ENCODE measurements at places on chromosomes 6 and 20. TPM values are rescaled to one million over a fixed set of nuclear protein-coding genes. Genes with fewer than 3 reads are reported as not detected.
A peak's percentile ranks its signal among the peaks of the same experiment; 100 is the strongest.

DNA sequence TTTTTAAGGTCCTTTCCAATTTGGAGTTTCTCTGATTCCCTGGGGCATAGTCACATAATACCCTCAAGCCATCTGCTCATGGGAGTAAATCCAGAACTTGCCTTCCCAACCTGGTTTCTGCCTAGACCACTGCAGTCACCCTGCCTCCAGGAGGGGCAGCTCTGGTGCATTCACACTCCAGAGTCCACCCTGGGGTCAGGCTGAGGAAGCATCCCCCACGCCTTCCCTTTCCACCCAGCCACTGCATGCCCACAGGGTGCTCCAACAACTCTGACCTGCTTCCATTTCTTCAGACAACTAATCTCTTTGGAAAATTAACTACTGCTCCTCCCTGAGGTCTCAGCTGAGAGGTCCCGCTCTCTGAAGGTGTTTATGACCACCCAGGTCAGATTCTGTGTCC is 211.4 kb upstream of the RIN2 start:
- DNase-seq: no peak

DNA sequence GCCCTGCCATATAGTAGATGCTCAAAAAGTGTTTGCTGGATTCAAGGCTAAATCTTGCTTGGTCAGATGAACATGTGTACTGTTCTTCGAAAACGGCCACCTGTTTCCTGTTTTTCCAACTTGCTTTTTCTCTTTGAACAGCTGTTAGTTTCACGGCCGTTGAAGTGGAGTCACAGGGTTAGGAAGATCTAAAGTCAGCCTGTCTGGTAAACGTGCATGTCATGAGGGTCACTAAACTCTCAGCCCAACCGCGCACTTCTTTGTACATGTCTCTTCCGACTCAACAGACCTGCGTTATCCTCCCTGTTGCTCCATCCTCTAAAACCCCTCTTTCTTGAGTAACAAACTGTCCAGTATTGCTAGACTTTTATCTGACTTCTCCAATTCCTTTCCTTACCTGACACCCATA is 93.2 kb upstream of the MAN1A1 start:
- no peak for DNase-seq

The VGLL2 gene
- not detected for total RNA-seq

DNA sequence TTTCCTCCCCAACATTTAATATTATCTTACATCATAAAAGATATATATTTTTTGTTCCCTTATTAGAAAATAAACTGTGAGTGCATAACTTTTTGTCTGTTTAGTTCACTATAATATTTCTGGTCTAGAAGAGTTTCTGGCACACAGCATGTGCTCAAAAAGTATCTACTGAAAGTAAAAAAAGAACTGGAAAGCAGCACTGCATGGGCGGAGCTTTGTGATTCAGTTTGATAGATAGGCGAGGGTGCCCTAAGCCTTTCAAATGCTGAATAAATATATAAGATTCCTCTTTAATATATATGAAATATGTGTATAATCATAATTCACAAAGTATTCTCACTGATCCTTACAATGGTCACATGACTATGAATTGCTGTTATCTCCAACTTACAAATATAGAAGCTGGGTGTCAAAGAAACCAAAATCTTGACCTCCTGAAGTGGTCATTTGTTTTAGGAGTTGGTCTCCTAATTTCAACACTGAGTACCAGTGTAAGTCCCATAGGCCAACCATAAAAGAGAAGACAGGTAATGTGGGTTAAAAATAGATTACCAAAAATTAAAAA is 50.8 kb downstream of the OR2B2 start:
- no peak for DNase-seq

The C6orf163 gene
- total RNA-seq: 0.99 TPM

- DNase-seq: no peak
Measured at GRCh38 chr6:44216677-44217331, at the start of gene MYMX. Gene MYMX, plus strand, starts transcription at chr6:44216926. Its CDS starts 546 bp downstream, at chr6:44217472.

DNA sequence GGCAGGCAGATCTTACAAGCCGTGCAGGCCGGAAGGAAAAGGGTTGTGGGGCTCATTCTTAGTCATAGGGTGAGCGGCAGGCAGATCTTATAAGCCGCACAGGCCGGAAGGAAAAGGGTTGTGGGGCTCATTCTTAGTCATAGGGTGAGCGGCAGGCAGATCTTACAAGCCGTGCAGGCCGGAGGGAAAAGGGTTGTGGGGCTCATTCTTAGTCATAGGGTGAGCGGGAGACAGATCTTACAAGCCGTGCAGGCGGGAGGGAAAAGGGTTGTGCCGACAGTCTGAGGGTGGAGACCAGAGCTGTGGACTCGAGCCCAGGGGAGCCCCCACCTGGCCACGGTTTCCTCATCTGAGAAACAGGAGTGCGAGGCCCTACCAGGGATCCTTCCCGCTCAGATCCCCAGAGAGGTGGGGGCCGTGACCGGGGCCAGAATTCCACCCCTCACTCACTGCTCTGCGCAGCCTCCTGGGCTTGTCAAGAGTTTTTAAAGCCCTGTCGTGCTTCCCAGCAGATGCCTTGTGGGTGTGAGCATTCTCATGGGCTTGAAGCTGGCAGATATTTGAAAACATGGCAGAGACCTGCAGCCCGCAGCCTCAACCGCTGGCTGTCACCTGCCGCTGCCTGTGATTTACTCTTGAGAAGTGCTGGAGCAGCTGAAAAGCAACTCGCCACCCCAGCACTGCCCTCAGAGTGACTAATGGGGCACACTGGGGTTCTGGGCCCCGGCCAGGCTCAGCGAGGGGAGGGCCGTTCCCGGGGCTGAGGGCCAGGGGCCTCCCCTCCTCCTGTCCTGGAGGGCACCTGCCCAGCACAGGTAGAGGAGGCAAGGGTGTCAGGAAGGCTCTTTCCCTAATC is 31.9 kb downstream of the NTSR1 start:
- DNase-seq: no peak

DNA sequence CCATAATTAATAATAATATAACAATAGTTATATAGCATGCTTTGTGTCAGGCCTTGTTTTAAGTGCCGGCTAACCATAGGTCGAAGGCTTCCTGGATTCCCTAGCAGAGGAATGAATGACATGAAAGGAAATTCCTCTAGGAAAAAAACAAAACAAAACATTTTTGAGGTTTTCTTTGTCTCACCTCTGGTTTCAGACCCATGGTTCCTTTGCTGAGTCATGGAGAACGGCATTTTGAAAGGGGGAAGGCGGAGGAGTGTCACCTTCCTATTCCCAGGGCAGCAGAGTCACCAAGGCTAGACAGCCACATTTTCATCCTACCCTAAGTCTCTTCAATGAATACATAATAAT is 25.3 kb upstream of the CCND3 start:
- no peak for DNase-seq

DNA sequence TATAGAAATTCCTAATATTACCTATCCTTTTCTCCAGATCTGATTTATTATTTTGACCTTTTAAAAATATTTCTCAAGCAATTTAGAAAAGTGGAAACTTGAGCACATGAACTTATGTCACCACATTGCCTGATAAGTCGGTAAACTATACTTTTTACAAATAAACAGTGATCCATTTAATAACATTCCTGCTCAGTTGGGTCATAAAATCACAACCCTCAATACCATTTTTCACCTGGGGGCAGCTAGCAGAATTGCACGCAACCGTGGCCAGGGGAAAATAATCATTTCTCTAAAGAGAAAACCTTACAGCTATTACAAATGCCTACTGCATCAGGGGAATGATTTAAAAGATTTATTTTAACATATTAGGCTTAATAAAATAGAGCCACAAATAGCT is 614.5 kb downstream of the PHF3 start:
- no peak for DNase-seq

DNA sequence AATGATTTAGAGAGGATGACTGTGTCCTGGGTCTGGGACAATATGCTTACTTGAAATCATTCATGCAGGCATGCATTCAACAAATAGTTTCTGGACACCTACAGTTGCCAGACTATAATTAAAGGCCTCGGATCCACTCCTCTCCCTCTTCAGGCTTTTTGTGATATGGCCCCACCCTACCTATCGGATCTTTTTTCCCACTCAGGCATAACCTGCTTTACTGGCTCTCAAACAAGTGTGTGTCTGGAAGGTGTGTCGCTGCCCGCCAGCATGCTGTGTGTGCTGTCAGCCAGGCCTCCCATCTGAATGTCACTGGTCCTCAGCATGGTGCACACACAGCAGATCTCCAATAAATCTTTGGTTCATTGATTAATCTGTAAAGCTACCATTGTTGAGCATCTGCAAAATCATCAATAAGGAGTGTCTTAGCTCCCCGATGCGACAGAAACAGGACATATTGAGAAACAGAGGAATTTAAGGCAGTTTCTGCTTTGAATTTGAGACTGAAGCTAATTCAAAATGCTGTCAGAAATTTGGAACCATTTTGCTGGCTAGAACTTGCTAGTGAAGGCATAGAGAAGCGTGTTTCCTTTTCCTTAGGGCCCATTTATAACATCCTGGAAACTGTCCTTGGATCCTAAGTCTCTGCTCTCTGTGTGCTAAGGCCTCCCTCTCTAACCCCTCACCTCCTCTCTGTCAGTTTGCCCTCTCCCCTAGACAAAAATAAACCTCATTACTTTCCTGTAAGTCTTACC is 23.5 kb upstream of the CCN6 start:
- DNase-seq: no peak

The RAET1L gene
- not detected for total RNA-seq

GRCh38 chr6:137226697-137227096 is 7.5 kb upstream of the IFNGR1 start:
- no peak for DNase-seq

DNA sequence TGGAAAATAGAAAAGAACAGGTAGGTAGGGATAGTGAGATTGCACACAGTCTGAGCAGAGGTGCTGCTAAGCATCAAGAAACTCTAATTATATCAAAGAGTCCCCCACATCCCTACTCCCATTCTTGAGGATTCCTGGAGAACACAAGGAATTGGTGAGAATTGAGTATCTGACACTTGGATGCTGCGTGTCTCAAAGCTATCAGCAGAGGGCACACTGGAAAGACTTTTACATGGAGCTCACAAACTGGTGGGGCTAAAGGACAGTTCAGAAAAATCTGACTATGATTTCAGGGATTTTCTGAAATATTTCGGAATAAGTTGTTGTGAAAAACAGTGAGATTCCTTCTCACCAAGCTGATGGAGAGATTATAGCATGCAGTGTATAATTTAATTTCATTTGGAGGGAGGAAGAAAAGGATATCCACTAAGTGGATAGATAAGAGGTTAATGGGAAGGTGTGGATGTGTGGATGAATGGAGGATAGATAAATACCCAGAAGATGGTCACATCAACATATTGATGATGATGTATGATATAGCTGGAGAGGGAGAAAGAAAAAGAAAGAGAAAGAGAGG is 215.4 kb upstream of the DEFB112 start:
- DNase-seq: no peak

GRCh38 chr6:66328200-66328599 is 621.2 kb upstream of the EYS start:
- DNase-seq: no peak

The IRAK1BP1 gene
- 3.1 TPM for total RNA-seq

- DNase-seq: no peak
Measured at GRCh38 chr20:11687546-11688292, 230.0 kb upstream of the BTBD3 start.

The HINT3 gene
- total RNA-seq: 49.3 TPM

GRCh38 chr6:45952168-45952529 is 63.5 kb downstream of the CLIC5 start:
- DNase-seq: no peak

The PGBD1 gene
- total RNA-seq: 7.8 TPM

DNA sequence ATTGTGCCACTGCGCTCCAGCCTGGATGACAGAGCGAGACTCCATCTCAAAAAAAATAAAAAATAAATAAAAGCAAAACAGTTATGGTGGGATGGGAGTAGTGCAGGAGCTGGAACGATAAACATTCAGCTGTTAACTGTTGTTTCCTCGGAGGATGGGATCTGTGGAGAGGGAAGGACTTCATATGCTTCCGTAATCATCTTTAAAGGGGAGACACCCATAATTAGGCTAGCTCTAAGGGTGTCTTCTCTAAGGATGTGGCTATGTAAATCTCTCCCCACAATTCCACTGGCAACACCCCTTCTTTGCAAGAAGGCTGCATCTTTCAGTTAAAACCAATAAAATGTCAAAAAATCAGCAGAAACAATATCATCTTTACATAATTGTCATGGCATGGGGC is 42.6 kb upstream of the MTHFD1L start:
- no peak for DNase-seq

DNA sequence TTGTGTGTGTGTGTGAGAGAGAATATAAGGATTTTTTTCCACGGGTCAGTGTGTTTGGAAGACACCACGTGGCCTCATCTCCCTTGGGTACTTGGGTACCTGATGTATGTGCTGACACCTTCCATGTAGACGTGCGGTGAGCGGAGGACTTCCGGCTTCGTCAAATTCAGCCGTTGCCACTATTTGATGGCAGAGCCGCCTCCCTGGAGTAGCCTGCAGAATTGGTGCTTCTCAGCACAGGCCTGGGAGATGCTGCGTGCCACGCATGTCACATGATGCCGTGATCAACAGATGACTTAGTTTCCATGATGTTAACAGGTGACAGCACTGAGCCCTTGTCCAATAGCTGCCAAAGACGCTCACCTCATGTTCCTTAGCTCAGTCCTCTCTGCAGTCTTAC is 69.4 kb downstream of the CDH4 start:
- DNase-seq: no peak

- DNase-seq: no peak
Measured at GRCh38 chr6:156013155-156013554, 557.5 kb upstream of the NOX3 start.

- DNase-seq: no peak
Measured at GRCh38 chr6:114342826-114343781, at the start of gene HS3ST5. Gene HS3ST5, minus strand, starts transcription at chr6:114343023. Its CDS starts 280,178 bp downstream, at chr6:114062845.

GRCh38 chr6:90892271-90892670 is 305.4 kb upstream of the MAP3K7 start:
- DNase-seq: no peak

DNA sequence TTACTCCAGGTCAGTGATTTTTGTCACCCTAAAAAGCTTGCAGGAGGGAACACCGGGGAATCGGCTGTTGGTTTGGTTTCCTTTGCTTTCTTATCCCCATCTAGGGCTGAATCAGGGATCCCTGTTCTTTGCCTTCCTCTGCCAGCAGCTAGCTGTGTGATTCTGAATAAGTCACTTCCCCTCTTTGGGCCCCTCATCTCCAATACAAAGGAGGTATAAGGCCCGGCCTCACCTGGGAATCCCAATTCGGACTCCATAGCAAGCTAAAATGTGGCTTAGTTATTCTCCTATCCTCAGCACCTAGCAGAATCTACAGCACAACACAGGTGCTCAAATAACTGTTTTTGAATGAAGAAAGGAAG is 18.5 kb upstream of the ARMC12 start:
- DNase-seq: no peak

GRCh38 chr20:44188752-44189151 is 1.8 kb upstream of the JPH2 start:
- no peak for DNase-seq

The CGA gene
- total RNA-seq: not detected

The LTA gene
- total RNA-seq: not detected

GRCh38 chr6:2866171-2866846 is 24.6 kb upstream of the SERPINB1 start:
- DNase-seq: peak; percentile 57

The LST1 gene
- 1.9 TPM for total RNA-seq

- DNase-seq: peak; percentile 93
Measured at GRCh38 chr6:15244620-15245360, 1.1 kb upstream of the JARID2 start.
